ENCODE measurements at places on chromosomes 7 and 10.

DNA sequence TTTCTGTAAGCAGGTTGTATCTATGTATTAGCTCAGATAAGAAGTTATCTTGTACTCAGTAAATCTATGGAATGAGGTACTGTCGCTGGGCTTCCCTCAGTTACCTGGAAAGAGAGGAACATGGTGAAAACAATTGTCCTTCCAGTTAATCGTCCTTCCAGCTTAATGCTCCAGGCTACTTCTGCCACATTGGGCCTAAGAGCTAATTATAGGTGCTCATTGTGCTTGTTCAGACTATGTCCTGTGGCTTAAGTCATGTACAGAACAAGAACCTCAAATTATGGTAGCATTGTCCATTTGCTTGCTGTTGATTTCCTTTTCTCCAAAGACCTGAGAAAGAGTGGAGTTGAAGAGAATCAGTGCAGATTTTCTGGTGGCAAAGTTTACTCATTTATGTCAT lies 86.1 kb upstream of the MBL2 start:
- no peak for DNase-seq

DNA sequence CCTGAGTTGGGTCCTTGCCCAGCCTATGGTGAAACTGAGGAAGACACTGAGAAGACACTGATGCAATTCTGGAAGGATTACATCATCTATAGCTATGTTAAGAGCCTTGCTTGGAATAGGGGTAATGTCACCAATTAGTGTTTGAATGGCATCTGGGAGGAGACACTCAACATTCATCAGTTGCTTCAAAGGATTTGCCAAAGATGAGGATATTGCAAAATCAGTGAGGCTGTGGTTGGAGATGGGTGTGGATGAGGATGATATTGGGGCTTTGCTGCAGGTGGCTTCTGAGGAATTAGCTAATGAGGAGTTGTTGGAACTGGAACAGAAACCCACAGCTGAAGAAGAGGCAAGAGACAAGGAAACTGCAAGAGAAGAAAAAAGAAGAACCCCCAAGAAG lies 146.7 kb upstream of the SP4 start:
- no peak for DNase-seq

- DNase-seq: no peak
Observed at GRCh38 chr7:1230411-1231213, 2.1 kb upstream of the UNCX start.

DNA sequence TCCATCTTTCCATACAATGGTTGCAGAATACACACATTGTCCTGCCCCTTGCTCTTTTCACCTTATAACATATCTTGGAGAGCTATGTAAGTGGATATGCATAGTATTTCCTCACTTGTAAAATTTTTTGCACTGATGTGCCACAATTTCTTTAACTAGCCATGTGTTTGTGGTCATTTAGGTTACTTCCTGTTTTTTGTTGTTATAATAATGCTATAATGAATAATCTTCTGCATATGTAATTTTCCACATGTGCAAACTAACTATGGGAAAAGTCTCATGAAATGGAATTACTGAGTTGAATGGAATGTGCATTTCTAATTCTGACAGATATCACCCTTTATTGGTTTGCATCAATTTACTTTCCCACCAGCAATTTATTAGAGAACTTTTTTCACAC lies 2.8 kb downstream of the TAS2R41 start:
- DNase-seq: no peak

- DNase-seq: no peak
Observed at GRCh38 chr10:10500937-10501336, 516.7 kb upstream of the CELF2 start.

- no peak for DNase-seq
Observed at GRCh38 chr10:26274391-26274790, 57.8 kb downstream of the GAD2 start.

DNA sequence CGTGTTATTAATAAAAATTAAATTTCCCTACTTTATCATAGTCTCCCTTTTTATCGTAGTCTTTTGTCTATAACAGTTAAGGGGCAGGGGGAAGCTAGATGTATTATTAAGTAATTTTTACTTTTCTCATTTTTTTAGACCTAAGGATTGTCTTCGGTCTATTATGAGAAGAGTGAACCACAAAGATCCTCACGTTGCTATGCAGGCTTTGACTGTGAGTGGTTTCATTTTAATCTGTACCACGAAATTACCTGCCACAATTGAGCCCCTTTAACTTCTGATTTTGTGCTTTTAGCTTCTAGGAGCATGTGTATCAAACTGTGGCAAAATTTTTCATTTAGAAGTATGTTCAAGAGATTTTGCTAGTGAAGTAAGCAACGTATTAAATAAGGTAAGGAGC lies 40.6 kb downstream of the STAM start:
- DNase-seq: no peak

- no peak for DNase-seq
Observed at GRCh38 chr10:12781976-12782375, 219.5 kb downstream of the CCDC3 start.

GRCh38 chr7:137576481-137576880 lies 232.9 kb upstream of the PTN start:
- DNase-seq: no peak

- DNase-seq: no peak
Observed at GRCh38 chr10:10605551-10606081, 412.1 kb upstream of the CELF2 start.
